Stimulated activated CD8-positive, alpha-beta memory T cell treated with anti-CD3 and anti-CD28 coated beads, Interleukin-4, amount 100 ng/mL, for 4 hours (primary cell): ENCODE measurements at places on chromosomes 2 and 18.

DNA sequence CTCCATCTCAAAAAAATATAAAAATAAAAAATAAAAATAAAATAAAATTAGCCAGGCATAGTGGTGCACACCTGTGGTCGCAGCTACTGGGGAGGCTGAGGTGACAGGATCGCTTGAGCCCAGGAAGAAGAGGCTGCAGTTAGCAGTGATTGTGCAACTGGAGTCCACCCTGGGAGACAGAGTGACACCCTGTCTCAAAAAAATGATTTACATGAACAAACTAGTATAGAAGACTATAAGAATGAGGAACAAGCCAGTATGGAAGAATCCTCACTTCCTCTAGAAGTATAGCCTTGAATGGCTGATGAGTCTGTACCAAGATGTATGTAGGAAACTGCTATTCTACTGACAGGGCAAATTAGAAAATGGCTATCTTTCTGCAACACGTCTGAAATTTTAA is 10.9 kb downstream of the YES1 start:
- no peak for DNase-seq

GRCh38 chr2:1863386-1863785 is 119.1 kb upstream of the PXDN start:
- no peak for DNase-seq

- DNase-seq, result no peak
Observed at GRCh38 chr2:62506421-62506750, 391 bp upstream of the TMEM17 start.

DNA sequence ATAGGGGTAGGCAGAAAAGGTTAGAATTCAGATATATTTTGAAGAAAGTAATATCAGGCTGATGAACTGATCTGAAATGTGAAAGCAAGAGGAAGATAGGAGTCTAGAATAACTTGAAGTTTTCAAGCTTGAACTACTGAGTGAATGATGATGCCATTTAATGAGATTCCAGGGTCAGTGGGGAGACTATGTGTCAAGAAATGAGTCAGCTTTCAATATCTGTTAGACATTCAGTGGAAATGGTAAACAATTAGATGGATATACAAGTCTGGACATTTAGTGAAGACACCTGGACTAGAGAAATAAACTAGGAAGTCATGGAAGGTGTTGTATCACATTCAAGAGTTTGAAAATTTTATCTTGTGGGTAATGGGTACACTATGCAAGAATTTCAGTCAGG is 326.9 kb downstream of the FSIP2 start:
- DNase-seq, result no peak

DNA sequence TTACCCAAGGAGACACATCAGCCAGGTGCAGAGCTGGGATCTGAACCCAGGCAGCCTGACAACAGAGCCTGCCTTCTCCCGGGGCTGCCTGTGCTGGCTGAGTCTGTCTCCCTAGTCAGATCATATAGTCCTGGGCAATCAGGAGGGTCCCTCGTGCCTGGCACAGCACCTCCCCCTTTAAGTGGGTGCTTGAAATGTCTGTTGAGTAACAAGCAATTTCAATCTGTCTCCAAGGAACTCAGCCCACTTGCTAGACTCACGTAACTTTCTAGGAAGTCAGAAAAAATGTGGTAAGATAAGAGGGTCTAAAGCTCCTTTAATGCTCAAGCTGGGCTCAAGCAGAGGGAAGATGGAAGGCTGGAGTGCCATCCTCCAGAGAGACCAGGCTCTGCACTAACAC is 51.9 kb downstream of the REEP1 start:
- DNase-seq, result no peak

DNA sequence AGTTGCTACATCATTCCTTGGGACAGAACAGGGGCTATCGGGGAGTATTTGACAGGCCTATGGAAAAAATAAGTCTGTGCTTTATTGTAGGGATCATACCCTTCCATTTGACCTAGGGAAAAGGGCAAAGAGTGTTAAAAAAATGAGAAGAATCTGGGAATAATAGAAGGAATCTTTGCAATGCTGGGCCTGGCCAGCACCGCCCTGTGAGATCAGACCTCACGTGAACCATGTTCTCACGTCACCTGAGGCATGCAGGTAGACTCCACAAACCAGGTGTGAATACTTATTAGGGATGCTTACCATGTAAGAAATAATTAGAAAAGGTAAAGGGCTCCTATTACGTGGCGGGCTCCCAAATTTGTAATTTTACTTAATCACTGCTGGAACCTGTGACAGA is 177.5 kb upstream of the GATA6 start:
- DNase-seq, result no peak

GRCh38 chr18:57798713-57799373 is 4.3 kb downstream of the ATP8B1 start:
- no peak for DNase-seq

DNA sequence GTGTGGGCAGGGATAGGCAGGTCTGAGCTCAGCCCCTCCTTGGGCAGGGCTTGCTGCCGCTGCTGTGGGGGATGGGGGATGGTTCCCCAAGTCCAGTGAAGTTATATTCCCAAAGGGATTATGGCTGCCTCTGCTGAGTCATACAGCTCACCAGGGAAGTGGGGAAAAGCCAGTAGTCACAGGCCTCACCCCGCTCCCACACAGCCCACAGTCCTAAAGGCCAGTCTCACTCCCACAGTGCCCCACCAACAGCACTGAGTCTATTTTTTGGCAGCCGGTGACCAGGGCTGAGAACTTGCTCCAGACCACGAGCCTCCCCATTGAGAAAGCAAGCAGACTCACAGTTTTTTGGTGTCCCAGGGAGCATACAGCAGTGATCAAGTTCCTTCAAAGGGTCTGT is 173.3 kb downstream of the OSR1 start:
- DNase-seq, result no peak

GRCh38 chr2:241810307-241811200 is 1.6 kb downstream of the NEU4 start:
- no peak for DNase-seq
